ENCODE measurements at places on chromosomes 5 and 9.

GRCh38 chr5:73789851-73790281, 163.9 kb downstream of the ARHGEF28 start:
- DNase-seq = peak; percentile 59

- DNase-seq = no peak
Measured at GRCh38 chr5:57368010-57368409, 114.6 kb downstream of the ACTBL2 start.

- peak; percentile 48 for DNase-seq
Measured at GRCh38 chr5:33441241-33442177, 744 bp downstream of the TARS1 start.

GRCh38 chr9:127509261-127509954, 58.1 kb downstream of the LRSAM1 start:
- DNase-seq = no peak

DNA sequence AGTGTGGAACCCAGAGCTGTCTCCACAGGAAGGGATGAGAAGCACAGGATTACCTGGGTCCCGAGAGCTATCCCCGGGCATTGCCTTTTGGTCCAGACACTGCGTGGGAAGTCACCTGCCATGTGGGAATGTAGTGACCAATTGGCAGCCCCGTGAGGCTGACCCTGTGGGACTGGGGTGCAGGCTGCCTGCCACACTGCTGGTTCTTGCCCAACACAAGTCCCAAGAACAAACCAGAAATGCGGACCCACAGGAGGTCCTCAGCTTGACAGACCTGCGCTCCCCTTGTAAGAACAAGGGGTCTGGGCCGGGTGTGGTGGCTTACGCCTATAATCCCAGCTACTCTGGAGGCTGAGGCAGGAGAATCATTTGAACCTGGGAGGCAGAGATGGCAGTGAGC, 2.4 kb upstream of the FGD3 start:
- DNase-seq = no peak

GRCh38 chr9:28981129-28981528, 1407.8 kb upstream of the C9orf72 start:
- no peak for DNase-seq

DNA sequence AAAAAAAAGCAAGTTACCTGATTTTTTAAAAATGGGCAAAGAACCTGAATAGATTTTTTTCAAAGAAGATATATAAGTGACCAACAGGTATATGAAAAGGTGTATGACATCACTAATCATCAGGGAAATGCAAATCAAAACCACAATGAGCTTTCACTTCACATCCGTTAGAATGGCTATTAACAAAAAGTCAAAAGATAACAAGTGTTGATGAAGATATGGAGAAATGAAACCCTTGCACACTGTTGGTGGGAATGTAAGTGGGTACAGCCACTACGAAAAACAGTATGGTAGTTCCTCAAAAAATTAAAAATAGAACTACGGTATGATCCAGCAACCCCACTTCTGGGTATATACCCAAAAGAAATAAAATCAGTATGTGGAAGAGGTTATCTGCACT, 134.8 kb downstream of the UGCG start:
- DNase-seq = peak; percentile 46

GRCh38 chr9:1604942-1605560, 410.1 kb upstream of the SMARCA2 start:
- peak; percentile 53 for DNase-seq

- no peak for DNase-seq
Measured at GRCh38 chr9:126403397-126403796, 76.8 kb downstream of the MVB12B start.

- no peak for DNase-seq
Measured at GRCh38 chr9:35432076-35432475, 57.8 kb upstream of the RUSC2 start.

DNA sequence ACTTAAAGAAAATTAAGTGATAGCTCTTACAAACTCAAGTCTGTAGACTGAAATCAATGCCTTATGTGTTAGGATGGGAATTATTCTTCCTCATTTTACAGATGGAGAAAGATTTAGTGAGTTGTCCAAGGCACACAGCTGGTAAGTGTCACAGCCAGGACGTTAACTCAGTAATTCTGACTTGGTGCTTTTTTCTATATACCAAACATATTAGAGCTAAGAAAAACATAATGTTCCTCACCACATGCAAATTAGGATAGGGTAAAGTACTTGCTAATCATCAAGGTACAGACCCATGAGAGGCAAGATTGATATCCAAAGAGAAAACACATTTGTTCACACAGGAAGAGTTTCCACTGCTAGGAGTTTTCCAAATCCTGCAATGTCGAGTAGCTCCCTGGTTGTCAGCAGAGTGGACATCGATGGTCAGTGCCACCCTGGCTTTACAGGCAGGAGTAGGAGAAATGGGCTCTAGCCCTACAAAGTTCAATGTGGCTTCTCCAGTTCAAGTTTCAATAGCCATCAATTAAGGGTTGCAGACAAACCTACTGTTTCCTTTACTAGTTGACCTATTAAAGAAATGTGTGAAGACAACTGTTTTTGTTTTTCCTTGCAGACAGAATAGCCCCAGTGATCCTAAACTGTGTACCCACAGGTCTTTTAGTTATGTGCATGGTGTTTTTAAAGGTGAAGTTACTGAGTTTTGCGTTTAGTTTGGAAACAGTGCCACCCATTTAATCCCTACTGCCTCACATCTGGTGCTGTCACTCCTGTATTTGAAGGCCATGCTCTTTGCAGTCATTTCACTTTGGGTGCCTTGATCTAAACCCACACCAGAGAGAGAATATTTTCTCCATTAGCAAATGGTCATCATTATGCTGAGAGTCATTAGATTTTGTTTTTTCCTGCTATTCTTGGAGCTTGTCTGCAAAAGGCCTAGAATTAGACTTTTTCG, 460.8 kb upstream of the SMARCA2 start:
- no peak for DNase-seq

GRCh38 chr5:172775326-172776234, 4.6 kb upstream of the DUSP1 start:
- no peak for DNase-seq

DNA sequence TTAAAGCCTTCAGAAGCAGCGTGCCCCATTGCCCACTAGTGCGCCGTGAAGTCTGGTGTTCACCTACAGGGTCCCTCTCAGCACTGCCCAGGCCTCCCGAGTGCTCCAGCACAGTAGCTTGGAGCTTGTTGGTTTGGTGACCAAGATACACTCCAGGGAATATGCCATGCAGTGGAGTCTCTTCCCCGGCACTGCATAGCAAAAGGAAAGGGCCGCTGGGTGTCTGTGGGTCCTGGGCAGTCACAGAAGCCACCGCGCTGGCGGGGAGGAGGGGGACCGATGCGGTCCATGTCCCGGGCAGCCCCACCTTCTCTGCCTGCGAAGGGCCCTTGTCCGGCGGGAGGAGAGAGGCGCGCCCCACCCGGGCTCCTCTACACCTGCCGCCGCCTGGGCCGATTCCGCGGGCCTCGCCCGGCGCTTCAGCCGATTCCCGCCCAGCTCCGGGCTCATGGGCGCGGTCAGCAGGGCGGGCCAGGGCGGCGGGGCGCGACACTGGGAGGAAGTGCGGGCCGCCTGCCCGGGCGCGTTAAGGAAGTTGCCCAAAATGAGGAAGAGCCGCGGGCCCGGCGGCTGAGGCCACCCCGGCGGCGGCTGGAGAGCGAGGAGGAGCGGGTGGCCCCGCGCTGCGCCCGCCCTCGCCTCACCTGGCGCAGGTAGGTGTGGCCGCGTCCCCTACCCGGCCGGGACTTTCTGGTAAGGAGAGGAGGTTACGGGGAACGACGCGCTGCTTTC, at the start of gene SYK:
TSS of gene SYK (plus strand) at position 579 of the 732 bp plus-strand sequence. CDS start 42,080 bp downstream, outside the sequence.
- peak; percentile 78 for DNase-seq

DNA sequence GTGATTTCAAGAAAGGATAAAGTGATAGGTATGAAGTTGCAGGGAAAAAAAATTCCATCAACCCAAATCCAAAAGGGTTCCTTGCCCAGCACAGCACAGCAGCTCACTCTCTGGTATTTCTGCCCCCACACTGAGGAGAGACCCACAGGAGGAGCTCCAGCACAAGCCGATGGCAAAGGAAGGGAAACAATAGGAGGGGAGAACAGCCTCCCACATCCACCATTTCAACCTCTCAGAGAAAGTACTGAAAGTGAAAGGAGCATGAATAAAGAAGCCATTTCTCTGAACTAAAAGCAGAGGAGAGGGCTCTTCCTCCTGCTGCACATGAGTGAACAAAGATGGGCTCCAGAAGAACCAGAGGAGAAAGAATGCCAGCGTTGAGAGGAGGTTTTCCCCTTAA, 54.9 kb upstream of the ZSWIM6 start:
- peak; percentile 7 for DNase-seq

DNA sequence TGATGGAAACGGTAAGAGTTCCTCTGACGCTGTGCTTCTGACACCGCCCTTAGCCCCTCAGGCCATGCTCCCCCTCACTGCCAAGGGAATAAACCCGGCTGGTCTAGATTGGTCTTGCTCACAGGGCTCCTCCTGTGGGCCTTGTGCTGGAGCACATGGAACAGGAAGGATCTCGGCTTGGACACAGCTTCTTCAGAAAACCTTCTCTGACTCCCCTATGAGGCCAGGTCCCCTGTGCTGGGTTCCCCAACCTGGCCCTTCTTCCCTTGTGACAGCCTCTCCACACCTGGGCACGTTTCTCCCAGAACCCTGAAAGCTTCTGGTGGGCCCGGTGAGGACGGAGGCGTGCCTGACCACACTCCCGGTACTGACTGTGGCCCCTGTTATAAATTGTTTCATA, 8.2 kb downstream of the SPATA31E1 start:
- no peak for DNase-seq

DNA sequence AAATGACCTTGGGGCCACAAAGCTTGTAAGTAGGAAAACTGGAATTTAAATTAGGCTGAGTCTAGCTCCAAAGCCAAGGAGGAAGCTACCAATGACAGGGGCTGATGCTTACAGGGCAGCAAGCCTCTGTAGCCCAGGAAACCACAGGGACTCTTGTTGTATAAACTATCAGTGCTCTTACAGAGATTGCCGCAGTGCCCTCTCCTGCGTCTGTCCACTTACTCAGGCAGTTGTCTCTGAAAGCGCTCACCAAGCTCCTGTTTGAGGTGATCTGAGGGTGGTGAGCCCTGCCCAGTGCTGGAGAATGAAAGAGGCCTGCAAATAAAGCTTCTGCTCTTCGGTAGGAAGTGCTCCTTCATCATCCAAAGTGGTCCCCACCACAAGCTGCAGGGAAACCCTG, 498.8 kb downstream of the ARHGEF28 start:
- no peak for DNase-seq

All from MM.1S (cell line).